ENCODE measurements at places on chromosomes 11 and 22.

- DNase-seq = no peak
Observed at GRCh38 chr22:47736186-47737034, 974.0 kb downstream of the TBC1D22A start.

DNA sequence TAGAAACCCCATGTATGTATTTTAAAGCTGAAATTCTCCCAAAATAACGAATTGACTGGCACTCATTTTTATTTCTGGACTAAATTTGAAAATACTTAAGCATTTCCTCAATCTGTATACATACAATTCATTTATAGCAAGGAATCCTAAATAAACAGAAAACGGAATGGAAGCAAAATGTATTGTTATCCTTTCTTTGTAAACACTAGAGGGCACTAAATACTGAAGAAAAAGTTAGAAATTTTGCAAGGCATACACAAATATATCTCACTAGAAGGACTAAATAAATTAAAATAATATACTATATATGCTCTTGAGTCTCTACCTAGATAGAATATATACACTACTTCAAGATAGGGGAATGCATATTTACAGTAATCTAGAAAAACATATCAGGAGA is 23.1 kb upstream of the ANO5 start:
- no peak for DNase-seq

GRCh38 chr22:46971099-46971763 is 208.8 kb downstream of the TBC1D22A start:
- DNase-seq = no peak

DNA sequence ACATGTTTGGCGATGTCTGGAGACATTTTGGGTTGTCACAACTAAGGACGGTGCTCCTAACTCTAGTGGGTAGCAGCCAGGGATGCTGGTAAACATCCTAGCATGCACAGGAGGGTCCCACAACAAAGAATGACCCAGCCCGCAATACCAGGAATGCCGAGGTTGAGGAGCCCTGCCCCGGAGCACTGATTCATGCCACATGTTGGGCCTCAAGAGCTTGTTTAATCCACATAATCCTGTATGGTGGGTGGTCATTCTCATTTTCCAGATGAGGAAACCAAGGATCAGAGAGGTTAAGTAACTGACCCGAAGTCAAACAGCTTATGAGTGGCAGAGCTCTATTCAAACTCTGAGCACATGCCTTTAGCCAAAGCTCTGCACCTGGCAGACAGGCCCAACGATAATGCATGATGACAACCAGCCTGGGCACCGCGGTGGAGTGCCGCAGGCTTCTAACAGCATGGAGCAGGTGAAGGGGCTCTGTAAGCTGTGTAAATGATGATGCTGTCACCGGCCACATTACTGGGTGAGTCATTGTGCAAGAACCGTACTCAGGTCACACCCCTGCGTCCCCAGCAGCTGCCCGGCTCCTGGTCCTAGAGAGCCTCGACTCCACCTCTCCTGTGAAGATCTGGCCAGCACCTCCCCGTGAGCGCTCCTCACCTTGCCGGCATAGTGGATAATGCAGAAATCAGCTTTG is 58.6 kb downstream of the APOL1 start:
- DNase-seq = no peak

GRCh38 chr22:37079668-37080171 is 28.2 kb downstream of the KCTD17 start:
- DNase-seq = peak; percentile 92

GRCh38 chr11:79600711-79601110 is 159.9 kb upstream of the TENM4 start:
- no peak for DNase-seq

DNA sequence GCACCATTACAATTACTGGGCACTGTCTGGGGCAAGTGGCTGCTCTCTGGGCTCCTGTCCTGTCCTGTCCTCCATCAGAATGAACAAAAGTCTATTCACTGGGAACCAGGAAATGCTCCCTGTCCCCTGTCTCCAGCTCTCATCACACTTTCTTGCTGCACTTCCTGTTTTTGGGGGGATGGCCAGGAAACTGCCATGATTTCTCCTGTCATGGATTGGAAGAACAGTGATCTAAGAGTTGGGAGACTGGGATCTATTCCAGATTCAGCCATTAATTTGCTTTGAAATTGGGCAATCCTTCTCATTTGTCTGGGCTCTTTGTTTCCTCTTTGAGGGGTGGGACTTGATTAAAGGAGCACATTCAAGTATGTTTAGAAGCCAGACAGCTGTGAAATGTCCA is 61.4 kb upstream of the KIRREL3 start:
- DNase-seq = no peak

GRCh38 chr11:73177778-73178539 is 35.8 kb upstream of the FCHSD2 start:
- DNase-seq = peak; percentile 87

DNA sequence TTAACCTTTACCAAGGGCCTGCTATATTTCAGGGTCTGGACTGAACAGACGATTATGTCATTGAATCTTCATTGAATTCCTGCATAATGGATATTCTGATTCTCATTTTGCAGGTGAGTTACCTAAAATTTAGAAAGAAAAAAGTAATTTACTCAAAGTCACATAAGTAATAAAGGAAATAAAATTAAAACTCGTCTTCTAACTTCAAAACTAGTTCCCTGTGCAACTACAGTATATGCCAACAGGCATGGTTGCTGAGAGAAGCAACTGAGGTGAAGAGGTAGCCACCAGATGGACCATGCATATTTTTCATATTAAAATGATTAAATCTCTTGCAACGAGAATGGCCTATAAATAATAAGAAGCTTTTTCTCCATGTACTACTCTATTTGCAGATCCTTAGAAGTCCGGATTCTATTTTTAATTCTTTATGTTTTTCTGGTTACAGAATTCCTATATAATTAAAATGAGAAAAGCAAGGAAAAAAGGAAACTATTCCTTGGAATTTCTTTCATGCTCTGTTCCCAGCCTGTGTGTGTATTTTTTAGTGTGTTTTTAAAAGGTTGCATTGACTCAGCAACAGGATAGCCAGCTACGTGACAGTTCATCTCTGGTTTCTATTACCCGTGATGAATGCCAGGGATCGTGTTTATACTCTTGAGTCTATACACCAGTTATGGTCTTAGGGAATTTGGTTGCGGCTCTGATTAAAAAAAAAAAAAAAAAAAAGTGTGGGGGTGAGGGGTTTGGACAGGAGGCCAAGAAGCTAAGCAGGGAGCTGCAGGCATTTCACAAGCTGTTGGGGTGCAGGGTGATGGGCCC is 186.8 kb downstream of the ETS1 start:
- DNase-seq = no peak

GRCh38 chr11:91404344-91404743 is 820.3 kb upstream of the FAT3 start:
- DNase-seq = no peak

DNA sequence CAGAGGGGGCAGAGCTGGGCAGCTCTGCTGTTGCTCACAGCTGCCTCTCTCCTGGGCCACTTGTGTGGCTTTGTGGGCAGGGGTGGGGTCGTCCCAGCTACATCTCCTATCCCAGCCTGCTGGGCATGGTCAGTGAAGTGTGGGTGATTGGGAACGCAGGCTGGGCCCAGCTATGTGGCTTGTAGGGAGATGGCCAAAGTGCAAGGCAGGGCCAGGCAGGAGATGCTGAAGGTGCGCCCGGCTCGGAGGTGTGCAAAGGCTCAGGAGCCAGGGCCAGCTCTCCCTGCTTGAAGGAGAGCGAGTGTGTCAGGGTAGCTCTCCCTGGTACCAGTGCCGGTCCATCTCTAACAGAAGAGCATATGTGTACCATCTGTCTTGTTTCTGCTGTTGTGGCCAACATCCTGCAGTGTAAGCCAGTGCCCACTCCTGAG is 8.4 kb upstream of the RANBP1 start:
- no peak for DNase-seq

DNA sequence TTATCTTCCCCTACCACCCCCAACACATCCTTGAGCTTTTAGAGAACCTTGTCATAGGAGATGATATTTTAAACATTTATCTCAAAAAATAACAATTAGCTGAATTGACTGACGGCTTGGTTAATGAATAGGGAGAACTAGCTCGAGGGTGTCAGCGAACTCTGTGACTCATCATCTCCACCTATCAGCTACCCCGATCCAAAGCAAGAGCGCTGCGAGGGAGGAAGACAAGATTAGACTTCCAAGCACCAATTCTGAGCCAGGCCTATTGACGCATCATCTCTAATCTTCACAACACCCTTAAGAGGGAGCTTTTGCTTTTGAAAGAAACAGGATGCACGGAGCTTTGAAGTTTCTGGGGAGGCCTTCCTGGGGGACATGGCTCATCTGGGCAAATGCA is 51.0 kb upstream of the GALNT18 start:
- DNase-seq = no peak

GRCh38 chr22:39292561-39293074 is 26.8 kb downstream of the RPL3 start:
- no peak for DNase-seq

- no peak for DNase-seq
Observed at GRCh38 chr11:75325713-75326438, 25.6 kb downstream of the ARRB1 start.

GRCh38 chr22:39818094-39818493 is 75.5 kb downstream of the ENTHD1 start:
- DNase-seq = no peak

- no peak for DNase-seq
Observed at GRCh38 chr11:110896358-110896757, 184.1 kb upstream of the ARHGAP20 start.

DNA sequence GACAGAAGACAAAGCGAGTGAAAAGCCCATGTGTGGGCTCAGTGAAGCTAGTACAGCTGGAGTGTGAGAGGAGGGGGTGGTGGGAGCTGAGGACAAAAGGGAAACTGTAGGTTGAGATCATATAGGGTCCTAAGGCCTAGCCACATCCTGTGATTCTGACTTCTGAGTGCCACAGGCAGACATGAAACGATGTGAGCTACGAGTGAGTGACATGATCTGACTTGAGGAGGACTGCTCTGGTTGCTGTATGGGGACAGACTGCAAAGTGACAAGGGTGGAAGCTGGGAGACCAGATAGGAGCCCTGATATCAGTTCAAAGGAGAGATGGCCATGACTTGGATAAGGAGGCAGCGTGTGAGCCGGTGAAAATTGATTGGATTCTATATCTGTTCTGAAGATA is 85.4 kb downstream of the MICAL2 start:
- peak; percentile 76 for DNase-seq

GRCh38 chr11:47716692-47717091 is 1.5 kb upstream of the AGBL2 start:
- DNase-seq = peak; percentile 22

DNA sequence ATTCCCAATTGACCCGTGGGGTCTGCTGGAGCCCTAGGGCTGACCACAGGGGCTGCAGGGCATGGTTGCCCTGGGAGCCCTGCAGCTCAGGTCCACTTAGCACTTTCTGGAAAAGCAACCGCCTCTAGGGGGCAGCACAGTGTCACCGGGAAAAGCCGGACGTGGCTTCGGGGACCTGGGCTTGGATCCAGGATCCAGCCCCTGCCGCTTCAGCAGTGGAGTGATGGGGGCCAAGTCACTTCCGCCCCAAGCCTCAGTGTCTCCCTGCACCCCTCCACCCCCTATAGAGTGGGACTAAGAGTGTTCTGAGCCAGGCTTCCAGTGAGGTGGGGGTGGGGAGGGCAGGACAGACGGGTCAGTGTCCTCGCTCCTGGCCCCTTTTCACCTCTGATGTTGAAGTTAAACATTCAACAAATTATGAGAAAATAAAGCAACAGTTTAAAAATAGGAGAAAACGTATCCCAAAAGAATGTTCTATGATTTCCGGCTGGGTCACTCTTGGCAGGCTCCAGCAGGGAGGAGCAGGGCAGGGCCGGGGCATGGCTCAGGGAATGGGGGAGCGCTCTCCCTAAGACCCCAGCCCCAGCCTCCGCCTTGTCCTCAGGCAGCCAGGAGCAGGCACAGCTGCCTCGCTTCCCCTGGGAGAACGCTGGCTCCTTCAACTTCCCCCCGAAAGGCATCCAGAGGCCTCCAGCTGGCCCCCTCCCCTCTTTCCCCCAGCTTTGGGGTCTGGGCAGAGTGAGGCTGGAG is 96.5 kb upstream of the FGF3 start:
- peak; percentile 56 for DNase-seq

DNA sequence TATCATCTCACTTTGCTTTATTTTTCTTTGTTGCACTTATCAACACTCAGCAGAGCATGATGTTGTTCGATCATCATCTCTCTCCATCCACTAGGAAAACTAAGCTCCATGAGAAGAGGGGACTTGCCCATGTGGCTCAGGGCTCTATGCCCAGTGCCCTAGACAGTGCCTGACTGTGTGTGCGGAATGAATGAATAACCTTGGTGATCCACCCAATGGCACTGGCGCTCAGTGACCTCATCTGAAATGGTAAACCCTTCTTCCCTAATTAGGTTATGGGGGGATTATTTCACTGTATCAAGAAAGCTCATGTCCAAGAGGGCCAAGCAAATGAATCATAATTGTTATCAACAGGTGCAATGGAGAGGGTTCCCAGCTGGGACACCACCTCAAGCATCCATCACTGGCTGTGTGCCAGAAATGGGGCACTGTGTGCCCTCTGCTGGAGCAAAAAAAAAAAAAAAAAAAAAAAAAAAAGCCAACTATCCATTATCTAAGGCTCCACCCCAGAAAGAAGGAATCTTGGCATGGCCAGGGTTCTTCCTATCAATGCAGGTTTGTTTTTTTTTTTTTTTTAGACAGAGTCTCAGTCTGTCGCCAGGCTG is 172.6 kb downstream of the LARGE1 start:
- DNase-seq = no peak

GRCh38 chr11:19183646-19184045 is 18.1 kb downstream of the CSRP3 start:
- no peak for DNase-seq

GRCh38 chr11:19546325-19546724 is 166.3 kb upstream of the NAV2 start:
- no peak for DNase-seq

DNA sequence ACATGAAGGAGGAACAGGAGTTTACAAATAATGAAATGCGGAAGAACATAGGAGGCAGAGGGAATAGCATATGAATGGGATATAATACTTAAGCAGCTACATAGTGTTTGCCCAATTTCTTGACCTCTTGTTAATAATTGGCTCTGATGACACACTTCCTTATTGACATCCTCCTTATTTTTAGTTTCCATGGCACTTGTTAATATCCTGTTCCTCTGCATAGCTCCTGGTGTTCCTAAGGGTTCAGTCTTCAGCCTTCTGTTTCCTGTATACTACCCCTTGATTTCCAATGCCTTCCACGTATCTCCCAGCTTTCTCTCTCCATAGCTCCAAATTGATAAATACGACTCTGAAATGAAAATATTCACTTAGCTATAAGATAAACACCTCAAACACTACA is 663.8 kb upstream of the API5 start:
- DNase-seq = no peak

GRCh38 chr11:88474655-88475054 is 137.1 kb upstream of the CTSC start:
- DNase-seq = no peak

DNA sequence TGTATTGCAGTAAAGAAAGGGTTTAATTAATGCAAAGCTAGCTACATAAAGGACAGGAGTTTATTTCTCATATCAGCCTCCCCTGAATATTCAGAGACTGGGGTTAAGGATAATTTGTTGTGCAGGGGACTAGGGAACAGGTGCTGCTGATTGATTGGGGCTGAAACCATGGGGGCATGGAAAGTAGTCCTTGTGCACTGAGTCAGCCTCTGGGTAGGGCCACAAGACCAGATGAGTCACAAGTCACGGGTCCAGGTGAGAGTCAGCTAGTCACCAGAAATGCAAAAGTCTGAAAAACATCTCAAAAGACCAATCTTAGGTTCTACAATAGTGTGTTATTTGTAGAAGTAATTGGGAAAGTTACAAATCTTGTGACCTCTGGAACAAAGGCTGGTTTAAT is 32.9 kb upstream of the SYT13 start:
- DNase-seq = no peak

All from activated CD4-positive, alpha-beta T cell treated with anti-CD3 and anti-CD28 coated beads, Interleukin-2, amount 10 ng/mL, durations not matched to agents 7 days and 5 days (primary cell).